ENCODE measurements at places on chromosomes 11 and 22.

- DNase-seq: peak; percentile 71
These were observed 12.9 kb upstream of the CASTOR1 start for GRCh38 chr22:30301995-30302809.

DNA sequence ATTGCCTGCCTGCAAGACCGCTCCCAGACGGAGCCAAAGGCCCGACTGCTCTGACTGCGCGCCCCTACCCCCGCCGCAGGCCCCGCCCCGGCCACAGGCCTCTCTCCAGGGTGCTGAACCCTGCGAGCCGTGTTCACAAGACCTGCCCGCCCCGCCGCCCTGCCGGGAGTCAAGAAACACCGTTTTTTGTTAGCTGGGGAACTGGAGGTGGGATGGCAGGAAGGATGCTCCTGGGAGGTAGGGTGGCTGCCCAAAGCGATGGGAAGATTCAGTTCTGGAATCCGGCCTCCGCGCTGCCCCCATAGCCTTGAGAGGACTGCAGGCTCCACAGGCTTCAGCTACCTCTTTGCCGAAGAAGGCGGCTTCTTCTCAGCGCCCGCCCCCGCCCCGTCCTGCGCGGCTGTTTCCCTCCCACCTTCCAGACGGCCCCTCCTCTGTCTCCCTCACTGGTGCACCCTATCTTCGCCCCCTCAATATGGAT, 2.7 kb upstream of the PDE2A start:
- DNase-seq: peak; percentile 53

DNA sequence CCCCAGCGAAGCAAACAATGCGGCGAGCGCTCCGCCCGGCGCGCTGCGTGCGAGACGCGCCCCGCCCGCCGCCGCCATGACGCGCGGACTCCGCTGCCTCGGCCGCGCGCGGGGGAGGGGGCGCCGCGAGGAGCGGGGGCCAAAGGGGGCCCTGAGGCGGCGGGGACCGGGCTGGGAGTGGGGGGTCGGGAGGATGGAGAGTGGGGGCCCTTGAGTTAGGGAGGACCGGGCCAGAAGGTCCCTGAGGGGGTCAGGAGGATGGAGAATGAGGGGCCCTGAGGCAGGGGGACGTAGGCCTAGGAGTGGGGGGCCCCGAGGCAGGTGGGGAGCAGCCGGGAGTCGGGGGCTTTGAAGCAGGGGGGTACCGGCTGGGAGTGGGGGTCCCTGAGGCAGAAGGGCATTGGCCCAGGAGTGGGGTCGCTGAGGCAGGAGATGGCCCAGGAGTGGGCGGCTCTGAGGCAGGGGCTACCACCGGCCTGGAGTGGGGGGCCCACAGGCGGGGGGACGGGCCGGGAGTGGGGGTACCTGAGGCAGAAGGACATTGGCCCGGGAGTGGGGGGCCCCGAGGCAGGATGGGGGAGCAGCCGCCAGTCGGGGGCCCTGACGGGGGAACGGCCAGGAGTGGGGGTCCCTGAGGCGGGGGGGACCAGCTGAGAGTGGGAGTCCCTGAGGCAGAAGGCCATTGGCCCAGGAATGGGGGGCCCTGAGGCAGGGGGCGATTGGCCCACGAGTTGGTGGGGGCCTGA, at the start of gene BRD1:
TSS of gene BRD1 (minus strand) at position 21 of the 746 bp plus-strand sequence. CDS start 3,556 bp downstream, outside the sequence.
- peak; percentile 55 for DNase-seq

GRCh38 chr11:106998116-106998915, 20.0 kb downstream of the GUCY1A2 start:
- DNase-seq: no peak

GRCh38 chr11:34313099-34313517, 44.7 kb downstream of the ABTB2 start:
- DNase-seq: no peak

GRCh38 chr11:89181111-89181510, 3.4 kb downstream of the TYR start:
- no peak for DNase-seq

DNA sequence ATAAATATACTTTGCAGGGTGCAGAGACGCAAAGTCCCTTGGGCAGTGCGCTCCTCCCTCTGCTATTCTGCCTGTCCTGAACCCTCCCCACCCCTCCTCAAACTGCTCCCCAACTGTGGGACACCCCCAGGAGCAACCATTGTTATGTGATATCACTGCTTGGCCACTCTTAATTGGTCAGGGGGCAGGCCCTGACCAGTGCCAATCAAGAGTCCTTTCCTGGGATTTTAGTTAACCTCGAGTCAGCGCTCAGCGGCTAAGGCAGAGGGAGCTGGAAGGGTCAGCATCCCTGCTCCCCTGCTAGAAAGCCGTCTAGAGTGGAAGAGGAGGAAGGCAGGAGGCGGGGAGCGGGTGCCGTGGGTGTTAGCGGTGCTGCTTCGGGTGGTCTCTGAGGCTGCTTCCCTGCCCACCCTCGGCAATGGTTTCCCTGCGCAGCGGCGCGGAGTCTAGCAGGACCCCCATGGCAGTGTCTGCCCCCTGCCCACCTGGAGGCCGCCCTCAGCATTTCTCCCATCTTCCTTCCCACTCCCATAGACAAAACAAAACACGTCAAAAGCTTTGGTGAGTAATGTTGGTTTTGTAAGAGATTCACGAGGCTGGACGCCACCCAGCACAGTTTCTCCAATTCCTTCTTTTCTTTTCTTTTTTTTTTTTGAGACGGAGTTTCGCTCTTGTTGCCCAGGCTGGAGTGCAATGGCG, 38.4 kb upstream of the A4GALT start:
- no peak for DNase-seq

GRCh38 chr22:32801537-32802236, at the start of gene TIMP3:
TIMP3 (plus strand) TSS chr22:32801705; CDS start chr22:32802002, 297 bp downstream.
- DNase-seq: no peak

DNA sequence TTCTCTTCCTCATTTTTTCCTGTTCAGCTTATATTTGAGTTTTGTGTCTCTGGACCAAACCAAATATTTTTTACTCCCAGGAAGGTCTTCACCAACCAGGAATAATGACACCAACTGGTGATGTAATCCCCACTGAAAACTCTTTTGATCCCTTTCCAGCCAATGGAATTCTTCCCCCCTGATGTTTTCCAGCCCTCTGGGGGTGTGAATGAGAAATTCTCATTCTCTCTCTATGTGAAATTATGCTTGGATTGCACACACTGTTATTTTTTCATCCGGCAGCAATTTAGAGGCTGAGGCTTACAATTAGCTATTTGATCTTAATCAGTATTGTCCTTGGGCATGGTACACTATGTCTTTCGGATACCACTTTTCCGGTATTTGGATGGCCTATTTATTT, 39.5 kb upstream of the SLC1A2 start:
- no peak for DNase-seq

DNA sequence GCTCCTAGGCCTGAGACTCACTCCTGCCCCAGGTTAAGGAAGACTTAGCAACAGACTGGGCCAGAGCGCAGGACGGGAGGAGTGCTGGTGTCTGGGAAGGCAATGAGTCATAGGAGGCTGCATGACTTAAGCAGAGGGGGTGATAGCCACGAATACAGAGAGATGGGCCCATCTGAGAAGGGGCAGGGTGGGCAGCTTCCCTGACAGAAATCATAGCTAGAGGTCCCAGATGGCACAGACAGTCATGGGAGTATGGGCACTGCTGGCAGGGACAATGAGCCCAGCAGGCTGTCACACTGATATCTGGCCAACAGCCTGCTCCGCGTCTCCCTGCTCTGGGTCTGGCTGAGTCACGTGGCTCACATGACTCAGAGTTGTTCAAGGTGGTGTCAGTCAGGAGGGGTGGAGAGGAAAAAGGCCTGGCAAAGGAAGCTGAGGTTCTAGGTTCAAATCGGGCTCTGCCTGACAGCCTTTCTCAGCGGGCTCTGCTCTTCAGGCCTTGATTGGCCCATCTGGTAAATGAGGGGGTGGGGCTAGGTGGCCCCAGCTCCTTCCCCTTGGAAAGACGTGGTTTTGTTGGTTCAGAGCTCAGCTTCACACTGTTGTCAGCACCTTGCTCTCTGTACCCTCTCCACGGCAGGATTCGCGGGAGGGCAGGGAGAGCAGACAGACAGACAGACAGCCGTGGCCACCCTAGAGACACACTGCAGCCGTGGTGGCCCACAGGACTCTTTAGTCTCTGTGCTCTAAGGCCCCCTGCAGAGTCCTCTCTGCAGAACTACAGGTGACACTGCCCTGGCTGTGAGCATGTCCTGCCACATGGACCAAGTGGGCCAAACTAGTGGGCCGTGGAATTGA, 47.8 kb downstream of the DBX1 start:
- no peak for DNase-seq

DNA sequence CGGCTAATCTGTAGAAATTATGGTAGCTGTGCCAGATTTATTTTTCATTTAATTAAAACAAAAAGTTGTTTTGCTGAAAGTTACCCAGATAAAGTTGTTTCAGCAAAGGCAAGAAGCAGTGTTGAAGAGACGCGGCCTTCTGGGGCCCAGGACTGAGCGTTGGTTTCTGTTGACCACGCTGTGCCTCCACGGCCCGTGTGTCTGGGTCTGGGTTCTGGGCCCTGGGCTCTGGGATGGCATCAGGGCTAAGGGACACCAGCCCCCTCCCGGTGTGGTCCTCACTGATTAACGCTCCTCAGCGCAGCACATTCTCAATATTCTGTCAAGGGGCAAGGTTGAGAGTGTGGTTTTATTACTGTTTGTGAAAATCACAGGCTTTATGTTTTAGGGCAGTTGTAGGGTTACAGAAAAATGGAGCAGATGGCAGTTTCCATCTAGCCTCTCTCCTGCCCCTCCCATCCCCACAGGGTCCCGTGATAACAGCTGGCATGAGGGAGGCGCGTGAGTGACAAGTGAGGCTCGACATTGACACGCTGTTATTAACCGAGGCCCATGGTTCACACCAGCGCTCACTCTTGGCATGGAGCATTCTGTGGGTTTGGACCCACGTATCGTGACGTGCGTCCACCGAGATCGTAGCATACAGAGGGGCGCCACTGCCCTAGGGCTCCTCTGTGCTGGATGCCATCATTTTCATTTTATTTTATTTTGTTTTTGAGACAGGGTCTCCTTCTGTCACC, 1231.4 kb downstream of the BRD1 start:
- no peak for DNase-seq

- no peak for DNase-seq
These were observed 45.4 kb downstream of the WNT11 start for GRCh38 chr11:76160856-76161255.

- DNase-seq: no peak
These were observed 20.1 kb upstream of the SYT8 start for GRCh38 chr11:1814691-1815090.

- DNase-seq: no peak
These were observed 33.2 kb upstream of the TTC12 start for GRCh38 chr11:113281052-113281725.

GRCh38 chr22:46445771-46446420, 91.5 kb downstream of the CELSR1 start:
- DNase-seq: no peak

DNA sequence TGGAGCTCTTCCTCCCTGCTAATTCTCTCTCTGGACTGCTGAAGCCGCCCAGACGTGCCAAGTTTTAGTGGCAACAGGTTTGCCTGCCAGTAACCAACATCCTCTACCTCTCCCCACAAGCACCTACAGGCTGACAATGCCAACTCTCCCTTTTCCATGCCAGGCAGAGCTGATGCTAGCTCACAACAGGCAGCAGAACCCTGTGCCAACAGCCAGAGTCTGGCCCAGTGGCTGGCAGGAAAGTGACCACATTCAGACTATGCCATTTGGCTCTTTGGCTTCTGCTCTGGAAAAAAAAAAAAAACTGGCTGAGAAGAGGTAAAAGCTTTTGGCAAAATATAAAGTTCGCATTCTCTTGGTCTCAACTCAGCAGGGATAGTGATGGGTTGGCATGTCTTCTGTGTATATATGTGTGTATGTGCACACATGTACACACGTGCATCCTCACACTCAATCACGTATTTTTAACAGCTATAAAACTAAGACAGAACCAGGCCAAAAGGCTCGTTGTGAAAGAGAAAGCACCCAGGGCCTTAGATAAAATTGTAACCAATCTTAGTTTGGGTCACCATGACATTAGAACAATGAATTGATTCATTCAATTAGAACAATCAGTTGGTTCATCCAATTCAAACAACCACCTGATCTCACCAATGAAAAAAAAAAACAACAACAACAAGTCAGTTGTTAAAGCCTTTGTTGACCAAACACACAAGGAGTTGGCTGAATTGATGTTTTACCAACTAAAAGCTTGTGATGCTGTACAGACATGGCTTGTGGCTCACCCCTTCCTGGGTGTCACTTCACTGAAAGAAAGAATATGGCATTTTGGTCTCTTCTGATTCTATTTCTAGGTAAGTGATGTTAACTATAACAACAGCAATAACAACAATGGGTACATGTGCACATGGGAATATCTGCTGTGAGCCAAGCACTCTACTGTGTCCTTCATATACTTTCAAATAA, 48.6 kb downstream of the TRIM29 start:
- no peak for DNase-seq

DNA sequence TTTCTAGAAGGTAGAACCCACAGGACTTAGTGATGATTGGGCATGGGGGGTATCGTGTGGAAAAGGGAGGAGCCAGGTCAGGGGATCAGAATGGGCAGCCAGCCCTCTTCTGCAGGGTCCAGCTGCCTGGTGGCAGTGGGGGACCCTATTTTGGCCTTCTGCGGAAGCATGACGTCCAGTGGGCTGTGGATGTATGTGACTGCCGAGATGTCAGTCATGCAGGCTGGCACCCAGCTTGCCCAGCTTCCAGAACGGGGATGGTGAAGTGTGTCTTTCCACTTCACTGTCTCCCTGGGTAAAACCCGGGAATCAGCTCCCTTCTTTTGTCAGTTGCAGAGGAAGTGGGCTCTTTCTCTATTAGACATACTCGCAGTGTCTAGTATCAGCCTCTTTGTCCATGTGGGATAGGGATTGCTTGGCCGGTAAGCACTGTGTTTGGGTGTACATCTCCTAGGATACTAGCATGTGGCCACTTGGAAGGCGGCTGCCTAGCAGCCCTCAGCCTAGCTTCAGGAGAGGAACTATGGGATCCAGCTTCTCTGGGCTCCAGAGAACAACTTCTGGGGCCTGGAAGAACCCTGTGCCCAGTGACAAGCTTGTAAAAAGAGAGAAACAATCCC, 51.4 kb downstream of the GRIK4 start:
- no peak for DNase-seq

DNA sequence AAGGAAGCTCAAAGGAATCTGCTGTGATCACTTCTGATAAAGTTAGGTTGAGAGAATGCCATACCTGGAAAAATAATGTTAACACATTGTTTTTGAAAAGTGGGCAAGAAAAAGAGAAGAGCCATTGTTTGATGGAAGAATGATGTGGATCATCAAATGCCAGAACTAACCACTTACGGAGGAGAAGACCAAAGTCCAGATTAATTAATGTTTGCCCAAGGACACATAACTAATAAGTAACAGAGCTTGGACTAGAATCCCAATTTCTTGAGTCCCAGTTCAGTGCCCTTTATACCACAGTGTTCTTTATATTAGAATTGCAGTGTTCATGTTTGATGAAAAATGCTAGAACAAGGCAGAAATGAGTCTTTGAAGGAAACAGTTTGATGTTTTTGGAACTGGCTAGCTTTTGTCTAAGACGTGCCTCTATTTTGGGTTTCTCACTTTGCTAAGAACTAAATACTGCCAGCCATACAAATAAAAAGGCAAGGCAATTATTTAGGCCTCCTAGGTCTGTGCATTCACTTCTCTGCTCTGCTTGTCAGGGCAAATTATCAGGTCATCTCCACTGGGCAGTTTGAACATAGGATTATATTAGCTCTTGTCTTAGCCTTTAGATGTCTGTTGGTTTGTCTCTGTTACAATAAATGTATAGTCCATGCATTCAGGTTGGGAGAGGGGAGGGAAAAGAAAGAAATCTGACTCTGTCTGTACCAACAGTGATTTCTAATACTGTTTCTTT, 72.3 kb downstream of the TRIM44 start:
- no peak for DNase-seq
